Immature natural killer cell (primary cell): ENCODE measurements at places on chromosomes 5 and 9.

- peaks cover 3% of the 10 kb centered on the region for H3K27me3 ChIP-seq
- H3K27ac ChIP-seq = no peak overlapping the region
- H3K4me3 ChIP-seq = no peak overlapping the region
- DNase-seq = no peak
- peaks cover 6% of the 10 kb centered on the region for H3K36me3 ChIP-seq
These were observed 194.1 kb downstream of the RANBP17 start for GRCh38 chr5:171055875-171056454.

GRCh38 chr5:163915481-163915961, 410.1 kb downstream of the MAT2B start:
- H3K27ac ChIP-seq = peak overlapping the region; percentile 95
- H3K4me3 ChIP-seq = peak overlapping the region; percentile 76

DNA sequence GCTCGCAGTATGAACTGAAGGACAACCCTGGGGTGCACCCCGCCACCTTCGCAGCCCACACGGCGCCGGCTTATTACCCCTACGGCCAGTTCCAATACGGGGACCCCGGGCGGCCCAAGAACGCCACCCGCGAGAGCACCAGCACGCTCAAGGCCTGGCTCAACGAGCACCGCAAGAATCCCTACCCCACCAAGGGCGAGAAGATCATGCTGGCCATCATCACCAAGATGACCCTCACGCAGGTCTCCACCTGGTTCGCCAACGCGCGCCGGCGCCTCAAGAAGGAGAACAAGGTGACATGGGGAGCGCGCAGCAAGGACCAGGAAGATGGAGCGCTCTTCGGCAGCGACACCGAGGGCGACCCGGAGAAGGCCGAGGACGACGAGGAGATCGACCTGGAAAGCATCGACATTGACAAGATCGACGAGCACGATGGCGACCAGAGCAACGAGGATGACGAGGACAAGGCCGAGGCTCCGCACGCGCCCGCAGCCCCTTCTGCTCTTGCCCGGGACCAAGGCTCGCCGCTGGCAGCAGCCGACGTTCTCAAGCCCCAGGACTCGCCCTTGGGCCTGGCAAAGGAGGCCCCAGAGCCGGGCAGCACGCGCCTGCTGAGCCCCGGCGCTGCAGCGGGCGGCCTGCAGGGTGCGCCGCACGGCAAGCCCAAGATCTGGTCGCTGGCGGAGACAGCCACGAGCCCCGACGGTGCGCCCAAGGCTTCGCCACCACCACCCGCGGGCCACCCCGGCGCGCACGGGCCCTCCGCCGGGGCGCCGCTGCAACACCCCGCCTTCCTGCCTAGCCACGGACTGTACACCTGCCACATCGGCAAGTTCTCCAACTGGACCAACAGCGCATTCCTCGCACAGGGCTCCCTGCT, 3.8 kb downstream of the IRX1 start:
- H3K36me3 ChIP-seq = peaks cover 4% of the 10 kb centered on the region
- no peak overlapping the region for H3K27ac ChIP-seq
- H3K27me3 ChIP-seq = peaks cover 28% of the 10 kb centered on the region
- peaks cover 18% of the 10 kb centered on the region for H3K4me1 ChIP-seq
- DNase-seq = no peak
- no peak overlapping the region for H3K4me3 ChIP-seq

- H3K4me1 ChIP-seq = no peaks in the 10 kb centered on the region
- DNase-seq = no peak
- H3K36me3 ChIP-seq = no peaks in the 10 kb centered on the region
- no peak overlapping the region for H3K27ac ChIP-seq
- peaks cover 12% of the 10 kb centered on the region for H3K27me3 ChIP-seq
These were observed 25.7 kb downstream of the ABO start for GRCh38 chr9:133249337-133249736.
